KBM-7 (cell line): ENCODE measurements at places on chromosomes 3 and 15.

GRCh38 chr3:42394579-42395288, 15.7 kb downstream of the LYZL4 start:
- no peak for DNase-seq

GRCh38 chr3:126051741-126052140, 32.2 kb downstream of the SLC41A3 start:
- no peak for DNase-seq

- DNase-seq, result no peak
Observed at GRCh38 chr15:56252386-56252785, 8.7 kb upstream of the RFX7 start.

DNA sequence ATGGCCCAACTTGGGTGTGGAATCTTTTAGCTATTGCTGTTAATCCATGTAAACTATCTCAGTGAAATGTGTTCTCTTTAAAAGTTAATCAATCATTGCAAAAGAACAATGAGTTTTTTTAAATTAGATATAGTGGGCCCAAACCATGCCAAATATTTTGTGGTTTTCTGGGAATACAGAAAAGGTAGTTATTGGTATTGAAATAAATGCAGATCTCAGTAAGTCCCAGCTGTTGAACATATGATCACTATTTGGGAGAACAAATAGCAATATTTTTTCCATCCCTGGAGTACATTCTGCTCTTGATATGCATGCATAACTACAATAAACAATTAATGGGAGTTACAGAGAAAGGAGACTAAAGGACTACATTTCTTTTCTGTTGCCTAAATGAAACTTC, 36.0 kb upstream of the LEKR1 start:
- no peak for DNase-seq

GRCh38 chr15:100125401-100126191, 216.2 kb downstream of the ADAMTS17 start:
- no peak for DNase-seq

GRCh38 chr15:78565097-78565950, at the start of gene CHRNA5:
TSS of gene CHRNA5 (plus strand) at chr15:78565520. CDS start at chr15:78565720, 200 bp downstream.
- DNase-seq, result peak; percentile 94

- DNase-seq, result no peak
Observed at GRCh38 chr3:195899701-195900435, 8.5 kb downstream of the TNK2 start.

DNA sequence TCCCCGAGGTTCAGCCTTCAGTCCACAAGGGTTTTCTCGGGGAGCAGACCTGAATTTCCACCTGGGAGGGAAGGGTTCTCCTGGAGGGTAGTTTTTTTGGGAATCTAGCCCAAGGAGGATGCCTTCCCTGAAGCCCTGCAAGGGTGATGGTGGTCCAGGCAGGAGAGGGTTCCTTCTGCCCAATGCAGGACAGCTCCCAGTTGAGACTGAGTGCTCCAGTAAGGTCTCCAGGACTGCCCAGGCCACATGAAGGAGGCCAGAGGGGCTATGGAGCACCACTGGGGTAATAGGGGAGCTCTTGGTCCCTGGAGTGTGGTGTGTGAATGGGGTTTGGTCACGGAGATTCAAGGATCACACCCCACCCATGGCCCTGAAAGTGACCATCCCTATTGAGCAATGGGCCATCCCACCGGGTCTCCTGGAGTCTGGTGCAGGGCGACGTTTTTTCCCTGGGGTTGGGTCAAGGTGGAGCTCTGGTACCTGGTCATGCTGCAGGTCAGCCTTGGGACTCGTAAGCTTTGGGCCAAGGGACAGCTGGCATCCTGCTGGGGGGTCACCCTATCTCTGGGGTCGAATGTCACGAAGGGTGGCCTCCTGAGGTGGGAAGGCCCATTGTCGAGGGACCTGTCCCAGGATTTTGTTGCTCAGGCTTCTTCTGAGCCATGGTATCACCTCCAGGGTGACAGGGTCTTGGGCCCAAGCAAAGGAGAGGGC, 196.5 kb downstream of the UBE3A start:
- no peak for DNase-seq

- DNase-seq, result no peak
Observed at GRCh38 chr3:35757991-35758757, 118.8 kb downstream of the ARPP21 start.

DNA sequence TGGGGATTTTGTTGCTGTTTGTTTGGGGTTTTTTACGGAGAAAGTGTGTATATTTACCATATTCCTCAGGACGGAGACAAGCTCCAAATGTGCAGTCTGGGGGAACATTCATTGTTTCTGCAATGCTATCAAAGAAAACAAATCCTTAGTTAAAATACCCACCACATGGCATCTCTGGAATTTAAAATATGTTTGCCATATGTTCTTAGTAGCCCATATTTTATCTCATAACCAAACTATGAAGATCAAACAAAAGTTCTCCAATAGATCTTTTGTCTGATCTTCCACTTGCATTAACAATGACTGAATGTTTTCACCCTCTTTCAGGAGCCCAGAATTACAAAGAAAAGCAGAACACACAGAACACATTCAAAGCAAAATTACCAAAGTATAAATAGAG, 35.3 kb downstream of the EFHB start:
- DNase-seq, result no peak

- DNase-seq, result no peak
Observed at GRCh38 chr3:156685198-156685597, 10.8 kb downstream of the TIPARP start.

- DNase-seq, result peak; percentile 28
Observed at GRCh38 chr3:58200846-58201355, 9.9 kb downstream of the DNASE1L3 start.

DNA sequence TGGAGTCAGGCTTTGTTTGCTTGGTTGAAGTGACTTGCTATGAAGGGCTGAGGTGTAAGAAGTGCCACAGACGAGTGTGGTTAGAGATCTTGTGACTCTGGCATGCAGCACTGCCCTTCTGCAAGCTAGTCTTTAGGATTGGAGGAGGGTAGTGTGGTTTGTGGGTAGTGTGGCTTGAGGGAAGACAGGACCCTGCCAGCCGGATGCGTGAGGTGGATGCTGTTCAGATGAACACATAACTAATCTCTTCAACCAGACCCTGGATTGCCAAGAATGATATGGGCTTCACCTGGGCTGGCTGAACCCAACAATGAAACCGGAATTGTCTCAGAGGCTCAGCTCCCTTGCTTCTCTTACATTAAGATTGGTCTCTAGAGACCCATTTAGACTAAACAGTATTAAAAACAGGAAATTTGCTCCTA, 32.7 kb downstream of the STARD9 start:
- DNase-seq, result peak; percentile 99

DNA sequence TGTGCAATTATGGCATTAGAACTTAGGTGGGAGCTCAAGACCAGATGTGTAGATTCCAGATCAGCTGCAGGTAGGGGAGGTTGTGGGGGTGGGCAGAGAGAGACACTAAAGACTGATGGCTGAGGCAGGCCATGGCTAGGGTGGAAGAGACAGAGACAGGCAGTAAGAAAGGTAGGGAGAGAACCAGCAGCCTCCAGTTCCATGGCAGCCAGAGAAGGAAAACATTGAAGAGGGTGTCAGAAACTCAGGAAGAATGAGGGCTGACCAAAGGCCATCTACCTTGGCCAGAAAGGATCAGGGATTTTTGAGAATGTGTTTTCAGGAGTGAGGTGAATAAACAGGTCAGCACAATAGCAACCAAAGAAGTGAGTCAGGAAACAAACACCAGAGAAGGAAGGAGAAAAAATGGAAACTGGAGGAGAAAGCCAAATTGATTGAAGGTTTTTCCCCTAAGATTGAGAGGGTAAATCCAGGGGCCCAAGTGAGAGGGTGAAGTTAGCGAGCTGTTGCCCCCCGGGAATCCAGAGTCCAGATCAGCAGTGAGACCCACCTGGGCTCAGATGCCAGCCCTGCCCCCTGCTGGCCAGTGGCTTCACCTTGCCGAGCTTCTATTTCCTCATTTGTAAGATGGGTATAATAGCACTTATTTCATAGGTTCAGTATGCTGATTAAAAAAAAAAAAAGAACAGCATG, 41.0 kb downstream of the ABHD2 start:
- DNase-seq, result peak; percentile 73

DNA sequence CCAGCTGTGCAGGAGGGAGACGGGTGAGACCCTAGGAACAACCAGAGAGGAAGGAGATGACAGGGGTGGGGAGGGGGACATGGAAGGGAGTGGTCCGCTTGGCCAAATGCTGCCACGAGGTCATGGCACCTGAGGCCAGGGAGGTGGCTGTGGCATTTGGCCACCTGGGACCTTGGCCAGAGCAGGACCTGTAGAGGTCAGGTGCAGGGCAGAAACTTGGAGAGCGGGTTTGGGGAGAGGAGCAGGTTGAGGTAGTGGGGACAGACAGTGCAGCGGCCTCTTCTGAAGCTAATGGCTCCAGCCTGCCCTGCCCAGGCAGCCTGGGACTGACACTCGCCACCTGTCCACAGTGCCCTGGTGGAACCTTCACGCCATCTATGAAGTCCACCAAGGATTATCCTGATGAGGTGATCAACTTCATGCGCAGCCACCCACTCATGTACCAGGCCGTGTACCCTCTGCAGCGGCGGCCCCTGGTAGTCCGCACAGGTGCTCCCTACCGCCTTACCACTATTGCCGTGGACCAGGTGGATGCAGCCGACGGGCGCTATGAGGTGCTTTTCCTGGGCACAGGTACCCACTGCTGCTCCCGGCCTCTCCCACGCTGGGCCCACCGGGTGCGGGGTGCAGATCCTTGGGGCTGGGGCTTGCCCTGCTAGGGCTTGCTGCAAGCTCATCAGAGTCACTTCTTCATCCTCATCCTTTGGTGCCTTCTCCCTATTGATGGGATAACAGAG, 7.0 kb upstream of the GNAT1 start:
- DNase-seq, result no peak

- DNase-seq, result no peak
Observed at GRCh38 chr15:80574590-80574989, 120.5 kb upstream of the ABHD17C start.

GRCh38 chr3:101964861-101965260, 115.5 kb downstream of the NFKBIZ start:
- DNase-seq, result no peak

- no peak for DNase-seq
Observed at GRCh38 chr15:76390571-76390970, 54.0 kb downstream of the ISL2 start.

- DNase-seq, result no peak
Observed at GRCh38 chr3:86978111-86978551, 12.8 kb downstream of the VGLL3 start.

DNA sequence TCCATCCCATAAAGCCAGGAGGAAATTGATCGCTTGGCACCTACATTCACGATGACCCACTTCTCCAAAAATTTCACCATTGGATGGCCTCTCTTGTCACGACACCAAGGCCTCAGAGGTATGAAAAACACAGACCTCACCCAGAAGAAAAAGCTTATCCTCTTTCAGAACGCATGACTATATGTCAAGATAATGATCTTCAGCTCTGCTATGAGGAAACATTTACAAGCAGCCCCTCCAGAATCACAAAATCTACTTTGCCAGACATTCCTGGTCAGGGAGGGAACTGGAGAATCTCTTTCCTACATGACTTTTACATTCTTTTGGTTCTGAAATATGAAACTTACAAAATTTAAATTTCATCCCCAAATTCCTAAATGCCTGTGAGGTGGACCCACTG, 122.7 kb downstream of the WNT5A start:
- DNase-seq, result no peak

GRCh38 chr3:178193846-178194245, 342.4 kb upstream of the KCNMB2 start:
- no peak for DNase-seq

DNA sequence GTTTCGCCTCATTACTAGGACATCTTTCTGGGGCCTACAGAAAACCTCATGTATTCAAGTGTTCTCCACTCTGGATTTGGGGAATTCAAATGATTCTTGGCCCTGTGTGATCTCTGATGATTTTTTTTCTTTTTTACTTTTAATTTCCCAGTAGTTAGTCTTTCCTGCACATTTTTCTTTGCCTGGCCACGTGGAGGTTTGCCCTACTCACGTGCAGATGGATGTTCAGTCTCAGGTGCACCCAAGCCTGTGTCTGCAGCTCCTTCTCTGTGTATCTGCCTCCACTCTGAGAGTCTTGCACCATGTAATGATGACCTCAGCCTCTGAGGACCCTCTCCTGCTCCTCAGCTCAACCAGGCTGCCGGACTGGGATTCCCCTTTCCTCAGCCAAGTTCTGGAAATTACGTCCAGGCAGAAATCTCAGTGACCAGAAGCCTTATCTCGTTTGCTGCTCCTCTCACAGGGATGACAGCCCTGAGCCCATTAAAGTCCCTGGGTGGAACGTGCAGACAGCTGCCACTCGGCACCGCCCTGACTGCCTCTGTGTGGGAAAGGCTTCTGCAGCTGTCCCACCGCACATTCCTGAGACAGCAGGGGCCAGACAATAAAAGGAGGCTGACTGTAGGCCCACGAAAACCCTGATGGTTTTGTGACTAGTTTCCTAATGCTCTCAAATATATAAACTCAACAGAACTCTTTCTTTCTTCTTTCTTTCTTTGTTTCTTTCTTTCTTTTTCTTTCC, 31.4 kb upstream of the GABRB3 start:
- no peak for DNase-seq

DNA sequence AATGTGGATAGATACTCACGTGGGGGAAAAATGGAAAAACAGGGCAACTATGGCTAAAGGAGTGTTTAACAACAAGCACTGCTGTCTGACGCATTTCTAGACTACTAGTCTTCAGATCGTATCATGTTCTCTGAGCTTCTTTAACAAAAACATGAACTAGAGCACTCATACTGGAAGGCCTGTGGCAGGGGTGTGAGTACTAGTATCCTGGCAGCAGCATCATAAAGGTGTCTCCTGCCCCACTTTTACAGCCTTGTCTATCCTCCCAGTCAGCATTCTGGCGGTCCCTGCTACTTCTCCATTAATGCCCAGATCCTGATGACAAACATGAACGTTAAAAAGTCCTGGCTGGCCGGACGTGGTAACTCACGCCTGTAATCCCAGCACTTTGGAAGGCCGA, 4.0 kb downstream of the FMN1 start:
- DNase-seq, result no peak

GRCh38 chr3:133466531-133467386, 66.9 kb downstream of the BFSP2 start:
- DNase-seq, result peak; percentile 89

GRCh38 chr3:179603321-179603720, 1.1 kb downstream of the MRPL47 start:
- DNase-seq, result peak; percentile 16

- DNase-seq, result peak; percentile 85
Observed at GRCh38 chr3:14947100-14947885, at the start of gene NR2C2. TSS of gene NR2C2 (plus strand) at chr3:14947583. CDS start at chr3:15003915, 56,332 bp downstream.

GRCh38 chr3:61250784-61251173, 473 bp downstream of the FHIT start:
- no peak for DNase-seq

- DNase-seq, result no peak
Observed at GRCh38 chr3:133271539-133271938, 128.3 kb upstream of the BFSP2 start.

- DNase-seq, result peak; percentile 52
Observed at GRCh38 chr15:56468401-56468800, 3.5 kb upstream of the MNS1 start.

GRCh38 chr15:77528290-77528967, 104.3 kb downstream of the LINGO1 start:
- no peak for DNase-seq

DNA sequence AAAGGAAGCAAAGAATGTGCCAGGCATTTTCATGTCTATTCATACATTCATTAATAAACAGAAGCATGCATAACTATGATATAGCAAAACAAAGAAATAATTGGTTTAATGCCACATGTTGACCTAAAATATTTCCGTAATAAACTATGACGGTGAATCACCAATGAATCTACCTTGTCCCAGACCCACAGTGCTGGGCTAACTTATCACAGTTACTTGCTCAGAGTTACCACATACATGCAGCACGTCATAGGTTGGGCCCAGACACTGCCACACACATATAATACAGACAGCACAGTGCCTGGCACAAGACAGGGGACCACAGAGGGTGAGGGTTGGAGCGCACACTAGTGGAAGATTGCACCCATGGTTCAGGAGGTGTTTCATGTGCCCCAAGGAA, 86.9 kb downstream of the ATP1B3 start:
- DNase-seq, result no peak
